Stimulated activated CD4-positive, alpha-beta T cell treated with anti-CD3 and anti-CD28 coated beads, Interleukin-1b, Interleukin-23, amount 100 ng/mL, for 24 hours (primary cell): ENCODE measurements at places on chromosomes 1 and 21.

DNA sequence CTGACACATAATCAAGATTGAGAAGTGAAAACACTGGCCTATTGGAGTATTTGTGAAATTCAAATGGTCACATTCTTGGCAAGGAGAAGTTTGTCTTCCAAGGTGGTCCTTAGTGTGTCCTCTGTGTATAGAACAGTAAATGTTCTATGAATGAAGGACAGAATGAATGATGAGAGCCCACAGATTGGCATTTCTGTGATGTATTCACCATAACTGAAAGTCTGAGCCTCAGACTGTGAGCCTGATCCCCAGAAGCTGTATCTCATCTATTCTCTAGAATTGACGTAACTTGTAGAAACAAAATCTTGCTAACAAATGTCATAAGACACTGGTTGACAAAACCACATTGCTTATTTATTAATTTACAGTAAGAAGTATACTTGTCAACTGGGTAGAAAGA, 111.5 kb upstream of the ETV3 start:
- DNase-seq: no peak

DNA sequence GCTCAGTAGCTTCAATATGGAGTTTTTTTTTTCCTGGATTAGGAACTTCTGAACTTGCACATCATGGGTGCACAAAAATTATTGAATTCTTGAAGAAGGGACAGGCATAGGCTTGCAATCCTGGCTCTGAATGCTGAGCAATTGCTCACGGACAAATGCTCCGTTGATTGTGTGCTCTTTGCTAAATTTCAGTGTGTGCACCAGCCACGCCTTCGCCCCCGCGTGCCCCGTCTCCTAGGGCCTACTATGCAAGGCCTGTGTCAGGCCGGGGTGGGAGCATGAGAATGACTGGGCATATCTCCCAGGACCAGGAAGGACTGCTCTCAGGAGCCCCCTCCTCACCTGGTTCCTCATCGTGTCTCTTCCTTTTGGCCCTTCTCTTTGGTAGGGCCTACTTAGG, 17.4 kb downstream of the IL6R start:
- DNase-seq: no peak

DNA sequence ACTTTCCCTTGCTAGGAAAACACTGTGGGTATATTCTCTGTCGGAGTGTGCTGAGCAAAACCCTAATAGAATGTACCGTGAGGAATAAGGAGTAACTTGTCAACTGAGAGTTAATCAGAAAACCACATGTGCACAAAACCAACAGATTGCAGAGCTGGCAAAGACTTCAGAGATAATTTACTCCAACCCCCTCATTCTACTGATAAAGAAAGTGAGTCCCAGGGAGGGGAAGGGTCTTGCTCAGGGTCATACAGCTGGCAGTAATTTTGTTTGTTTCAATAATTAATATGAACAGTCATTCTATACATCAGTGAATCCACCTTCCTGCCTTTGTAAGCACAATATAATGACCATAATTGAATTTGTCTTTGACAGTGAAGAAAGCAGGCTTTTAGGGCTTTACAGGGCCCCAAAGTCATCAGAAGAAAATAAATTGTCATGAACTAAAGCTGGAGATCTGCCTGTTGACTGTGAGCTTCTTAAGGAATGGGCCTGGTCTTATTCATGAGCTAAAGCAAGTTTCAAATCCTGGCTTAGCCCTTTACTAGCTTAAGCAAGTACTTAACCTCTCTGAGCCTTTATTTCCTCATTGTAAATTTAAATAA, 67.2 kb upstream of the HOOK1 start:
- no peak for DNase-seq

DNA sequence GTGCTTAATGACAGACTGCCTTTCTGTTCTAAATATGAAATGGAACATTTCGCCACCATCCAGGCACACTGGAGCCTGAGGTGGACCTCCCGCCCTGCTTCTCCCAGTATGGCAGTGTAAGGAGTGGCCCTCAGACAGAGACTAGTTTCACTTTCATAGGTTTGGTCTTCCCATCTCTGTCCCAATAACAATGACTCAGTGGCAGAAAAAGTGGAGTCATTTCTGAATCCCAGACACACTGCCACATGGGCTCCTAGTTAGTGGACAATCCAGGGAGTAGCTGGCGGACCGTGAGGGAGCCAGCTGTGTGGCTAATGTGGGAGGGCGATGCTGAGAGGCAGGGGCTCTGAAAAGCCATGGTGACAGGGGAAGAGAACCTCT, 95.6 kb upstream of the TSPAN2 start:
- DNase-seq: no peak

- no peak for DNase-seq
Observed at GRCh38 chr21:45454926-45455673, 50.1 kb downstream of the COL18A1 start.

DNA sequence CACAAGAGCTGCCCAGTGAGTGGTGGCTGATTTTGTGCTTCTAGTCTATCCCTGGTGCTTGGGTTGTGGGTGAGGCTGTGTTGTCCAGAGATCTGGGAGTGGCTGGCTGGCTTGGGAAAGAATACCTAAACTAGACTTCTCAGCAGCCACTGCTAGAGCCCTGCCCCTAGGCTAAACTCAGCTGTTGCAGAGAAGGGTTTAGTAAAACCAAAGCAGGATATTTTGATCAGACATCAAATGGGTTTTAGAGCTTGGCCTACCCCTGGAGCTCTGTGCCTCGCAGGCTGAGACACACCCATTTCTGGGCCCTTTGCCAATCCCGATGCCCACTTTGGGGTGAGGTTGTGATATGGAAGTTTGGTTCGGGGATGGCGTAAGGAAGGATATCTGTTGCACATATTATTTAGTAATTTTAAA, 88.5 kb downstream of the UCK2 start:
- DNase-seq: no peak

DNA sequence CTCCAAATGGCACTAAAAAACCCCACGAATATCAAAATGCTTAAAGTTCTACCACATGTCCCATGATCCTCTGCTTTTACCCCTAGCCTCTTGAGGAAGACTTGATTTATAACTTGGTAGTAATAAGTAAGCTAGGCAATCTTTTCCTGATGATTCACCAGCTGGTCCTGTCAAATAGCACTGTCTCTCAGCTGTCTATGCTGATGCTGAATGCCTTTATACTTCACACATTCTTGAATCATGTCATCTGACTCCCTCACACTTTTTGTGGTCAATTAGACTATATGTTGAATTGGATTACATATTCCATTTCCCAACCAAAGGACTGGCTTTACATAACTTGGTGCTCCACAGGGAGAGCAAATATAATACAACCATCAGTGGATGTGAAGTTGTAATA, 16.6 kb downstream of the C21orf91 start:
- no peak for DNase-seq

- DNase-seq: no peak
Observed at GRCh38 chr1:212557739-212558692, 50.5 kb upstream of the ATF3 start.

DNA sequence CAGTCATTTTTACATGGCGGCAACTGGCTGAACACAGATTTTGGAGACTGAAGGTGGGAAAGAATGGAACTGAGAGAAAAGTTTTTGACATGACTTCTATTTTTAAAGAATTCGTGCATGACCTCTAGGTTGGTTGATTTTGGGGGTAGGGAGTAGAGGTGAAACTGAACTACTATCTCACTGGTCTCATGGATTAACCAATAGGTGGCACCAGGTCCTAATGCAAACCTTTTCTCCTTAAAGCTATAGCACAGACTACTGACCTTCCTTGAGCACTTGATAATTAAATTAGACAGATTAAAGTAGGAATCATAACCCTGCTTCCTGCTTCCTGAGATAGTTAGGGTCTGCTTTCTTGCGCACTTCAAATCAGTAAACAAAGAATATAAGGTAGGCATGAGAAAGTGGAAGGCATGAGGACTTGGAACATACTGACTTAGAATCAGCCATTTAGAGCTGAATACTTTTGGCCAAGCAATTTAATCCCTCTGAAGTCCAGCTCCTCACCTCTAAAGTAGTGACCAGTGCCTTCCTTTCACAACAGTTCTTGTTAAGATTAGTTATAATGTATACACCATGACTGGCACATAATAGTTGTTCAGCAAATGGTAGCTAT, 206.0 kb downstream of the CENPF start:
- DNase-seq: no peak

DNA sequence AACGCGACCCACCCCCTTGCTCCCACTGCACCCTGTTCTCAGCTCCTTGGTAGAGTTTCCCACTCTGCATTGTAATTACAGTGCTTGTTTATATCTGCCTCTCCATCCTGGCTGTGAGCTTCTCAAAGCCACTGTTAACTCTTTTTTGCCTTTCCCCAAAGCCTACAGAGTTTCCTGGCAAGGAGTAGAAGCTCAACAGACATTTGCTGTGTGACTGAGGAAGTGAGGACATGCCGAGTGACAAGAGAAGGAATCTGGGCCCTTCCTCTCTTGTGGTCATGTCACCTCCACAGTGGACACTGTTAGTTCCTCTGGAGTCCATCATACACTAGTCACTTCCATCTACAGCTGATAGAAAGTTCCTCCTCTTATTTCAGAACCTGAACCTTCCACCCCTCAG, 6.1 kb upstream of the IGSF8 start:
- no peak for DNase-seq

GRCh38 chr1:48940962-48941732, 164.5 kb upstream of the BEND5 start:
- no peak for DNase-seq

DNA sequence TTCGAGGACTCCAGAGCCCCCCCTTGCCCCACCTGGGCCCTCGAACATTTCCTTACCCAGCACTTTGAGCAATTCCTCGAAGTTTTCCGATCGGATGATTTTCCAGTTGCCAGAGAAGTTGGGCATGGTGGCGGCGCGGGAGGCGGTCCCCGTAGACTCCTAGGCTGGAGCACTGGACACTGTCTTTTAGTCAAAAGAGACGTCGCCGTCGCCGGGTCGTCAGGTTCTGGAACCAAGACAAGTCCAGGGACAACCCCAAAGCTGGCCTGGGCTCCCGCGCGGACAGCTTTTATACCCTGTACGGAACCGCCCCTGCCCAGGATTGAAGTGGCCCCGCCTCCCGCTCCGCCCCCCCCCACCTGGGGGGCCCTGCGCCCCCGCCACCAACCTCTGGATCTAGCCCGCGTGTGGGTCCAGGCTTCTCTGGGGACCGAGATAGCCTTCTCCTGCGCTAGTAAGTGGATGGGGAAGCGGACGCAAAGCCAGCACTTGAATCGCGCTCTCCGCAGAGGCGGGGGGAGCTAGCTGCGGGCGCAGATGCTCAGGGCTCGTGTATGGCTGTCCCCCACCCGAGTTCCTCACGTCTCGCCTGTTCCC, at the start of gene CRABP2:
TSS of gene CRABP2 (minus strand) at position 263 of the 597 bp plus-strand sequence. CDS start at position 126, 137 bp downstream.
- DNase-seq: no peak

DNA sequence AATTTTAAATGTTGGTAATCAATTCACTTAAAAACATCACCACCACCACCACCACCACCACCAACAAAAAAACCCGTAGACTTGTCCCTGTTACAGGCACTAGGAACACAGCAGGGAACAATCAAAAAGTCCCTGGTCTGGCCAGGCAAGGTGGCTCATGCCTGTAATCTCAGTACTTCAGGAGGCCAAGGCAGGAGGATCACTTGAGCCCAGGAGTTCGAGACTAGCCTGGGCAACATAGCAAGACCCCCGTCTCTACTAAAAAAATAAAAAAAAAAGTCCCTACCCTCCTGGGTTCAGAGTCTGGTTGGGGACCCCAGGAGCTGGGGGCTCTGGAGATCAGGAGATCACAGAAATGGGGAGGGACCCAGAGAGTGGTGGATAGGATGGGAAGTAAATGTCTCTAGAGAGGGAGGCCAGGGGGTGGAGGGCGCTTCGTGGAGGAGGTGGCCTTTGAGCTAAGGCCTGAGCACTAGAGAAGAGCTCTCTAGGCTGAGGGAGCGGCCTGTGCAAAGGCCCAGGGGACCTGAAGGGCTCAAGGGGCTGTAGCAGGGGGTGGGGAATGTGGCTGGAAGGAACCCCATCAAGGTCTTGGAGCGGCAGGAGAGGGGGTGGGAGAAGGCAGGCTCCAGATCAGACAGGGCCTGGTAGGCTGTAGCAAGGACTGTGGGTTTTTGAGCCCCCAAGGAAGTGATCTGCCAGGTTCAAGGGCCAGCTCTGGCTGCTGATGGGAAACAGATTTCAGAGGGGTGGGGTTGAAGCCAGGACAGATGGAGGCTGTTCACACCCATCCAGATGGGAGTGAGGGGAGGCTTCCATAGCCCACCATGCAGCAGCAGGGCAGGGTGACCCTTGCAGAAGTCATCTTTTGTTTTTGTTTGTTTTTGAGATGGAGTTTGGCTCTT, 24.8 kb upstream of the VPS13D start:
- DNase-seq: no peak

GRCh38 chr1:240656531-240656930, 44.6 kb upstream of the GREM2 start:
- DNase-seq: no peak

DNA sequence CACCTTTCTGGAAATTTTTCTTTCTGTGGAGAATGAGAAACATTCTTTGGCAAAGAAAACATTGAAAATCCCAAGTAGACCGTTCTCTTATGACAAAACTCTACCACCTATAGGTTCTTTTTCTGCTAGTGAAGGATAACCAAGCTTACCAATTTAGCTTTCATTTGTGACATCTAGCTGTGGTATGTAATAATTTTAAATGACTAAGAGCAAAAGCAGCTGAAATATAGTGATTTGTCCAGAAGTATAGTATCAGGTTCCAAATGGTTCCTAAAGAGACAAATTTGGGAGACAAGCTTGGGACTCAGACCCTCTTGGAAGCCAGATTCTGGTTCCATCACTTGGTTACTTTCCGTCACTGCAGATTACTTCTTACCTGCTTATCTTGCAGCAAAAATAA, 24.4 kb downstream of the FUBP1 start:
- DNase-seq: no peak

GRCh38 chr1:180231506-180231921, 1.4 kb downstream of the LHX4 start:
- no peak for DNase-seq

DNA sequence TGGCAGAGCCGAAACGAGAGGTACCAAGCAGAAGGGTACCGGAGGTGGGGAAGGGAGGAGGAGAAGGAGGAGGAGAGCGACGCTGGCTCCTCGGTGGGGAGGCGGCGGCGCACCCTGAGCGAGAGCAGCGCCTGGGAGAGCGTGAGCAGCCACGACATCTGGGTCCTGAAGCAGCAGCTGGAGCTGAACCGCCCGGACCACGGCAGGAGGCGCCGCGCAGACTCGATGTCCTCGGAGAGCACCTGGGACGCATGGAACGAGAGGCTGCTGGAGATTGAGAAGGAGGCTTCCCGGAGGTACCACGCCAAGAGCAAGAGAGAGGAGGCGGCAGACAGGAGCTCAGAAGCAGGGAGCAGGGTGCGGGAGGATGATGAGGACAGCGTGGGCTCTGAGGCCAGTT, 32.4 kb downstream of the STYXL2 start:
- no peak for DNase-seq
